Bone marrow (tissue), 2 donors: ENCODE measurements at places on chromosomes 6 and 20.

DNA sequence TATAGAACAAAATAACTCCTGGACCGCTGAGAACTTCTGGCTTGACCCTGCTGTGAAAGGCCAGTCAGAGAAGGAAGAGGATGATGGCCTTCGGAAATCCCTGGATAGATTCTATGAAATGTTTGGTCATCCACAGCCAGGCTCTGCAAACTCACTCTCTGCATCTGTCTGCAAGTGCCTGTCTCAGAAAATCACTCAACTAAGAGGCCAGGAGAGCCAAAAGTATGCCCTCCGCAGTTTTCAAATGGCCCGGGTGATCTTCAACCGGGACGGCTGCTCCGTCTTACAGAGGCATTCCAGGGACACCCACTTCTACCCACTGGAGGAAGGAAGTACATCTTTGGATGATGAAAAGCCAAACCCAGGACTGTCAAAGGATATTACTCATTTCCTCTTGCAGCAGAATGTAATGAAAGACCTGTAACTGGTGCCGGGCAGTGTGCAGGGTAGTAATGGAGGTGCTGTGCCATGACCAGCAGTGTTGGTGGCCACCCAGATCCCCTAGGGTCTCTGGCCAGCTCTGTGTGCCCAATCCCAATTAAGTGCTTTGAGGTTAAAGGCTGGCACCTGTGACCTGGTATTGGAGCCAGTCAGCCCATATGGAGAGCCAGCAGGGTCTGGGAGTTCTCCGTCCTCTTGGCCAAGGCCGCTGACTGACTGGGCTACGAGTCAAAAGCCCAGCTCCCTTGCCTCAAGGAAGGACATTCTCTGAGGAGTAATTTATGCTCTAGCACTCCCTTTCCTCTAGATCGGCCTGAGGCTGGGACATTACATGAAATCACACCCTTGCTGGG is 87.1 kb downstream of the TRMT6 start:
- DNase-seq, result peak; percentile 28

DNA sequence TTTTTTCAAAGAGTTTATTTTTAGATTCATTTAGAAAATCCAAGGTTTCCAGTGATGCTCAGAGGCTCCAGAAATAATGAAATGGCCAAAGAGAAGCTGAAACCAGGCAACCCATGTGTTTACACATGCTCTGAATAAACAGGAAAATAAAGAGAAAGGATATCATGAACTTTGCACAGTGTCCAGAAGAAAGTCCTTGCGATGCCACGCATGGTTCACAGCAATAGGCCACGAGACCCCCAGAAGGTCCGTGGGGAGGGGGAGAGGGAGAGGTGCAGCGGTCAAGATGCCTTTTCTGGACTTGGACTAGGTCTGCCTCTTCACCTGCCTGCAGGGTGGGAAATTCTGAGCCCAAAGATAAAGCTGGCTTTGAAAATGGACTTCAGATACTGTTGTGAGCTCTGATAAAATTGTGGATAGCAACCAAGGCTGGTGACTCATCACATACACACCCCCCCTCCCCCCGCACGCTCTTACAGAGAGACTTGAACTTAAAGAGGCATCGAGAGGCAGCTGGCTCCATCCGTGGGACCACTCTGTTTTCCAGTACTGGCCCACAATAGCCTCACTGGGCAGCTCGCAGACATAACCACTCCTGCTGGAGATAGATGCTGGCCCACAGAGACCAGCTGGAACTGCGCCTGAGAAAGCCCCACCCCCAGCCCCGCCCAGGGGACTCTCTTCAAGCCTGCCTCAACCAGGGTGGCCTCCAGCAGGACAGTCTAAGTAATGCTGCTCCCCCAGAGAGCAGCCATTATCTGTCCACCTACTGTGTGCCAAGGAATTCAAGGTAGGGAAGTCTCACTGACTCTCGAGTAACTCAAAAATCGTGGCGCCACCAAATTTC is 21.2 kb upstream of the NFATC2 start:
- DNase-seq, result no peak

DNA sequence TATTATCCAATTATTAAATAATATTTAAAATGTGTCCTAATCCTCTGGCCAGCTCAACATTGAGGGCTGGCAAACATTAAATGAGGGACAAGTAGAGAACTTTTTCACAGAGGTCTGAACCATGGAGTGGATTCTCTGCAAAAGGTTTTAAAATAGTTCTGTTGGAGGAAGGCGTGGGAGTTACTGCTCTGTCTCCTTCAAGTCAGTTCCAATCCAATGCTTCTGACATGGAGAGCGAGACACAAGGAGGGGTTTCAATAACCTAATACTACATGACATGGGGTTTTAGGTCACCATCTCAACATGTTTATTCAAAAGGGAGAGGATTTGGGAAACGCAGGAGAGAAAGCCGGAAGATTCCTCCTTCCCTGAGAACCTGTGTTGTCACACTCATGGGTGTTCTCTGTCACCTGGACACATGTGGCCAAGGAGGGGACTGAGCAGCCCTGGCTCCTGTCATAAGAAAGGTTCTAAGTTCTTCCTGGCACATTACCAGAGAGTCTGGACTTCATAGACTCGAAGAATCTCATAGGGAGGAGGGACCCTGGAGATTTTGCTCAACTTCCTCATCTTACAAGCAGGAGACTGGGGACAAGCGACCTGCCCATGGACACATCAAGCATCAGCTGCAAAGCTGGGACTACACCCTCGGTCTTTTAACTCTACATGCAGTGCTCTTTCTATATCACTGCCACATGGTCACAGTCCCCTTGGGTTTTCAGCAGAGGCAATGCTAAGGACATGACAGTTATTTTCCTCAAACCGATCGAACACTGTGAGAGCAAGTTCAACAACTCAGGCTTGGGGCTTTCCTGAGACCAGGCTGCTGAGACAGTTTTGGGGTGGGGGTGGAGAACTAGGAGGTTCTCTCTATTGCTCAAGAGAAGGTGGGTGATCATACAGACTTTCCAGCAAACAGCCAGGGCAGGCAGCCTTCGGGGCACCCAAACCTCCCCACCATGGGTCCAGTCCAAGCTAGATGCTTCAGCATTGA is 38.6 kb downstream of the PRDM1 start:
- no peak for DNase-seq

GRCh38 chr20:36082315-36082915 is 72.1 kb upstream of the EPB41L1 start:
- no peak for DNase-seq

- DNase-seq, result no peak
Measured at GRCh38 chr6:68891419-68891818, 256.3 kb downstream of the ADGRB3 start.

- no peak for DNase-seq
Measured at GRCh38 chr6:44772838-44773237, 385.3 kb downstream of the CDC5L start.

- DNase-seq, result no peak
Measured at GRCh38 chr6:51098791-51099190, 280.1 kb downstream of the TFAP2B start.

DNA sequence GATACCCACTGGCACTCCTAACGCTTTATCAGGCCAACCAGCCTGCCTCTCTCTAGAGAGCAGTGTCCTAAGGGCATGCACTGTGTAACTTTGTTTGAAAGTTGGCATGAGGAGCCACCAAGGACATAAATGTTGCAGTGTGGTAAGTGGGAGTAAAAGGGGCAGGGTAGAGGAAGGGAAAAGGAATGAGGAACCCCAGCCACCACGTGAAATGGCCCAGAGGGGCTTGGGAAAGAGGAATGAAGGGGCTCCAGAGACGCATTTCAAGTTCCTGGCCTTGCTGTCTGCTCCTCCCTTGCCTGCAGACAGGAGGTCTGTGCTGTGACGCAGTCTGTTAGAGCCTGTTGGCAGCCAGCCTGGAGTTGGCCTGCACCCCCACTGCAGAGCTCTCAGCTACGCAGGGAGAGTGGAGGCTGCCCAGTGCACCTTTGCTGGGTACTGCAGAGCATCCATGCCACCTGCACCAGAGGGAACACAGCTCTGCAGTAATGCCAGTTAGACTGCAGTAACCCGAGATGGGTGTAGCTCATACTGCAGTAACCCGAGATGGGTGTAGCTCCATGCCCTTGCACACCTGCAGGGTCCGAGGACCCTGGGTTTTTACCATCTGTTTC is 86.8 kb upstream of the SNAP25 start:
- DNase-seq, result no peak

DNA sequence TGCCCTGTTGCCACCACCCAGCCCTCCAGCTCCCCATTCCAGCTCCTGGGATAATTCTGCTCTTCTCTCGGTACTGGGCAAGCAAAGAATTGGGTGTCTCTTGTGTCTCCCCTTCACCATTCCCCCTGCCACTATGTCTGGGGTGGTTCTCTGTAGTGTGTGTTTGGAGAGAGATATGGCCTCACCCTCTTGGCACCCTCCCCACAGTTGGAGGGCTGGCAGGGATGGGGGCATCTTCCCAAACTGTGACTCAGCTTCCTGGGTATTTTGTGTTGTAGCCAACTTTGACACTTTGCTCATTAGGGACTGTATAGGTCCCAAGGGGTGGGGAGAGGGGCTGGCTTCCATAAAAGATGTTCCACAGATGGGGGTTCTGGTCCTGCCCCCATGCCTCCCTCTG is 1.7 kb downstream of the TNXB start:
- no peak for DNase-seq

DNA sequence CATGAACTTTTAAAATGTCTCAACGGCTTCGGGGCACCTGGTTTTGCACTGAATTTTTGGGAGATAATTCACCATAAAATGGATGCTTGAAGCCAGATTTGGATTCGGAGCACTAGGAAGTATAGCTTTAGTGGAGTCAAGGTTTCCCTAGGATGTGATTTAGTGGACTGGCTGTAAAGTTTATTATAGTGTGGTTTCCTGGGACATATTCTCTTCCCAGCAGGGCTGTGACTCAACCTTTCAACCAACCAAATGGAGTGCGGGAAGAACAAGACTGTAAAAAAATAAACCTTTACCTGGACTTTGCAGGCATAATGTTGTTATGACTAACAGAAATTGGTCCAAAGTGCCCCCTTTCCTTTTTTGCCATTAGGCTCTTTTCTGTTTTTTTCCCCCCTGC is 327.4 kb upstream of the MAN1A1 start:
- DNase-seq, result no peak

DNA sequence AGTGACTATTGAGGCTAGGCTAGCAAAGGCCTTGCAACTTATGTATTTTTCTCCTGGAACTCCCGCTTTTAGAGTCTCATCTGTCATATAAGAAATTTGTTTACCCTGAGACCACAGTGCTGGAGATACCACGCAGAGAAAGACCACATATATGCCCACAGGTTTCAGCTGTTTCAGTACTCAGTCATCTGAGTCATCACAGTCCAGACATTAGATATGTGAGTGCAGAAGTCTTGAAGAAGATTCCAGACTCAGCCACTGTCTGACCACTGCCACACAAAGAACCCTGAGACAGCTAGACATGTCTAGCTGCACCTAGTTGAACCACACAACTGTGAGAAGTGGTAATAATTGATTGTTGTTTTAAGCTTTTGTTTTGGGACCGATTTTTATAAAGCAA is 648.3 kb downstream of the EPM2A start:
- no peak for DNase-seq

DNA sequence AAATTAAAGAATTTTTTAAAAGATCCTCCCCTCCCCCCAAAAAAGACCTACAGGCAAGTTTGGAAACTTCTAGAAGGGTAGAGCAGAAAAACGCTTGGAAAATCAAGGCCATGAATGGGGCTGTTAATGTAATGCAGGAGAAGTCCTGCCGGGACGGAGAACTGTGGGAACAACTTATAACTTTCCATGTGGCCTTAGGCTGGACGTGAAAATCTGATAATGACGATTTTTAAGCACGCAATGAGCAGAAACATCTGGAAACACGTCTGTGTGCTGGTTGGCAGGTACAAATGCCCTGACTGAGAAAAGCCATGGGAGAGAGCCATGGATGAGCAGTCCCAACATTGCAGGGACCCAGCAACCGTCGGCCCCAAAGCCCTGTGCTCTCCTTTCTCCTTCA is 198.7 kb upstream of the RREB1 start:
- no peak for DNase-seq

GRCh38 chr6:108364470-108364869 is 69.6 kb downstream of the AFG1L start:
- DNase-seq, result no peak

GRCh38 chr6:26217714-26218075 is 130.5 kb downstream of the HFE start:
- no peak for DNase-seq

GRCh38 chr6:169859978-169860703 is 108.7 kb downstream of the ERMARD start:
- no peak for DNase-seq

DNA sequence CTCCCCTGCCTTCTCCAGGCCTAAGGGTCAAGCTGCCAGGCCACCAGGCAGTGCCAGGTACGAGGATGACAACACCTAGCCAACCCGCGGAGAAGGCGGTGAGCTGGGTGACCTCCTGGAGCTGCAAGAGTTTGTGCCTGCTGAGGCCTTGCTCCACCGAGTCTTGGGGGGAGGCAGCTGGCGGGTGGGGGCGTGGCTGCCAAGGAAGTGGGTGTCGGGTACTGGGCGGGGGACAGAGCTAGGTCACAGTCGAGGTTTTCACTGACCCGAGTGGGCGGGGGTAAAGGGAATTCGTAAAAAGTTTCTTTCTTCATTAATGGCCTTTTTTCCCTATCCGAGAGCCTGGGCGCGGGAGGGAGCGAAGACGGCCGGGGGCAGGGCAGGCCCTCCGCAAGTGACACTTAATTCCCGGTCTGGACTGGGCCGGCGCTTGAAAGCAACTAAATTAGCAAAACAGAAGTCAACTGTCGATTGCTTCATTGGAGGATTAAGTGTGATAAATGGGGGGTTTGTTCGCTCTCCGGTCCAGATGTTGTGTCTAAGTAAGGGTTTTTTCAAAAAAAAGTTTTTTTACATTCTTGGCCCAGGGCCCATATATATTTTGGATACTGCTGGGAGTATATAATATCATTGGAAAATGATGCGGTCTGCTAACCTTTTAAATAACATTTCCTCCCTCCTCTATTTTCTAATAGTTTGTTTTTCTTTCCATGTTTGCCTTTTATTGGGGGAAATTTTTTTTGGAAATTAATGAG is 43.1 kb upstream of the FOXP4 start:
- no peak for DNase-seq

DNA sequence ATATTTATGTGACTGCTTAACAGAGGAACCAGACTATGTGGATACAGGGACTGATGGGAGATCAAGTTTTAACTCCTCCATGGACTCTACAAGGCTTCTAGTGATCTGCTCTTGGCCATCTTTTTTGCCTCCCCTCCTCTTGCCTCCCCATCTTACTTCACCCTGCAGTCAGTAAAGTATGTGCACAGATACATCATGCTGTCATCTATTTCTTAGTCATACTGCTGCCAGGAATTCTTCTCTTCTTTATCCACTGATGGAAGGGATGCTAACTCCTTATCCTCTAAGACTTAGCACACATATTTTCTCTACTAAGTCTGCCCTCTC is 27.6 kb upstream of the FAM83C start:
- no peak for DNase-seq
